Adrenal gland (tissue), 19 donors: ENCODE measurements at places on chromosomes 12 and 14. TPM values are rescaled to one million over a fixed set of nuclear protein-coding genes. Genes with fewer than 3 reads are reported as not detected.

Gene IKZF4
- total RNA-seq, result 28.9 TPM

DNA sequence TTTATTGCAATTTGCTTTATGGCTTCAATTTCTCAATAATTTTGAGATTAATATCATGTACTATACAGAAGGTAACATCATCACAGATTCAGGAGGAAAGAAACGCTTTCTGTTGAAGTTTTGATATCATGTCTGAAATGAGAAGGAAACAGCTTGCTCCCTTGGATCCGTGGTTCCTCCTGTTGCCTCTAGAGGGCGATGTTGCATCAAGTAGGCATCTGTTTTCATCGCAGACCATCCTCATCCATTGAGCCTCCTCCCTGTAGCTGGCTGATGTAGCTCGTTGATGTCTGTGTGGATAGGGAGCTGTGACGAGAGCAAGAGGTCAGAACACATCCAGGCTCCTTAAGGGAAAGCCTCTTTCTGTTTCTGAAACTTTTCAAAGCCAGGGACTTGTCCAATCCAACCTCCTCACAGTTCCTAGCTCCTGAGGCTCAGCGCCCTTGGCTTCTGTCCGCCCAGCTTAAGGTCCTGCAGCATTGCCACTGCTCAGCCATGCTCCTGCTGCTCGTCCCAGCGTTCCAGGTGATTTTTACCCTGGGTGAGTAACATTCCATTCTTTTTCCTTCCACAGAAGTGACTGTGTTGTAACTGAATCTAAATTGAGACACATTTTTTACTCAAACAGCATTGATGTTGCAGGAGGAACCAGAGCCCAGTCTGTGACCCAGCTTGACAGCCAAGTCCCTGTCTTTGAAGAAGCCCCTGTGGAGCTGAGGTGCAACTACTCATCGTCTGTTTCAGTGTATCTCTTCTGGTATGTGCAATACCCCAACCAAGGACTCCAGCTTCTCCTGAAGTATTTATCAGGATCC is 304.8 kb upstream of the OR4E1 start:
- H3K36me3 ChIP-seq, result no peaks in the 10 kb centered on the region
- no peak overlapping the region for H3K27ac ChIP-seq
- DNase-seq, result no peak
- no peak overlapping the region for H3K4me3 ChIP-seq

Gene HCAR3
- not detected for total RNA-seq

Gene INHBE
- total RNA-seq, result not detected

DNA sequence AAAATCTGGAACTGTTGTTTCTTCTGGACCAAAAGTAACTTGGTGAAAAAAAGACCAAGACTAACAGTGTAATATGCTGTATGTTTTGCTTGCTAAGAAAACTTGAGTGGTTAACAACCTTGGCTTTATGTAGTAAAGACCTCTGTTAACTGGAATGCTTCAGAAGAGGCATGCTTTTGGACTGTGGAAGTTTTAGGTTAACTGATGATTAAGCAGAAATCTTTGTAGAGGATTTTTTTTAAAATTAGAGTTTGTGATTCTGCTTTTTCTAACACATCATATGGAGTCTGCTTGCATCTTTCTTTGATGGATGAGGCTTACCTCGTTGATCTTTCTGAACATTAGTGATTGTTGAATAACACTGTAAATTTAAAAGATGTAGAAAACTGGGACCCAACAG is 17.5 kb downstream of the PELI2 start:
- no peaks in the 10 kb centered on the region for H3K4me1 ChIP-seq
- H3K36me3 ChIP-seq, result no peaks in the 10 kb centered on the region
- no peak overlapping the region for H3K4me3 ChIP-seq

Gene TAS2R10
- 0.46 TPM for total RNA-seq

GRCh38 chr12:130429656-130430505 is 92.2 kb downstream of the PIWIL1 start:
- H3K4me1 ChIP-seq, result no peaks in the 10 kb centered on the region
- H3K36me3 ChIP-seq, result no peaks in the 10 kb centered on the region
- DNase-seq, result no peak
- H3K27ac ChIP-seq, result no peak overlapping the region
- H3K4me3 ChIP-seq, result no peak overlapping the region

- H3K4me1 ChIP-seq, result no peaks in the 10 kb centered on the region
- no peaks in the 10 kb centered on the region for H3K27me3 ChIP-seq
- no peak overlapping the region for H3K27ac ChIP-seq
- H3K4me3 ChIP-seq, result no peak overlapping the region
- DNase-seq, result peak; percentile 18
These were observed 361.2 kb downstream of the ATP23 start for GRCh38 chr12:58302487-58303011.

DNA sequence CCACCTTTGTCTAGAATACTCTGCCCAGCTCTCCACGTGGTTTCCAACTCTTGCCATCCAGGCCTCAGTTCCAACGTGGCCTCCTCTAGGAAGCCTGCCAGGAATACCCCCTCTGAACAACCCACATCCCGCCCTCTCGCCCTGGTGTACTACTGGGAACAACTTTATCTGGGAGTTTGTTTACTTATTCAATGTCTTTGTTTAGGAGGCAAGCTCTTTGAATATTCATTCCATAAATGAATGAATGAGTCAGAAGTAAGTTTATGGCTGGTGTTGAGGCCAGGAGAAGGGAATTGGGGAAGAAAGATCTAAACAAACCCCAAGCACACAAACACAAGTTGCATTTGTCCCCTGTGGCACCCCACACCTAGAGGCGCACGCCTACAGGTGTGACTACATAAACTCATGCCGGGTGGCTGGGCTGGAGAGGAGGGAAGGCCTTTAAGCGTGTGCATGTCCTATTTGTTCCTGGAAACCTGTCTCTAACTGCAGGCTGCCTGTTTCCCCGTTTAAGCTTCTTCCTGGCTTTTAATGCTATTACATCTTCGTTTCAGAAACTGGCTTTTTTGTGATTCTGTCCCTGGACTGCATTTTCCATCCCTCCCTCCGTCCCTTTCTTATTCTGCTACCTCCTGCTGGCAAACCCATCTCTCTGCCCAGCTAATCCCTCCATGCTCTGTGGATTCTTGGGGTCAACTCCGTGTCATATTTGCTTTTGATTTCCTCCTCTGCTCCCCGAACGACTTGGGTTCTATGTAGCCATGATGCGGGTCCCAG is 57.9 kb downstream of the FZD10 start:
- DNase-seq, result no peak
- peaks cover 8% of the 10 kb centered on the region for H3K27me3 ChIP-seq
- no peaks in the 10 kb centered on the region for H3K4me1 ChIP-seq
- H3K27ac ChIP-seq, result no peak overlapping the region
- H3K36me3 ChIP-seq, result no peaks in the 10 kb centered on the region

DNA sequence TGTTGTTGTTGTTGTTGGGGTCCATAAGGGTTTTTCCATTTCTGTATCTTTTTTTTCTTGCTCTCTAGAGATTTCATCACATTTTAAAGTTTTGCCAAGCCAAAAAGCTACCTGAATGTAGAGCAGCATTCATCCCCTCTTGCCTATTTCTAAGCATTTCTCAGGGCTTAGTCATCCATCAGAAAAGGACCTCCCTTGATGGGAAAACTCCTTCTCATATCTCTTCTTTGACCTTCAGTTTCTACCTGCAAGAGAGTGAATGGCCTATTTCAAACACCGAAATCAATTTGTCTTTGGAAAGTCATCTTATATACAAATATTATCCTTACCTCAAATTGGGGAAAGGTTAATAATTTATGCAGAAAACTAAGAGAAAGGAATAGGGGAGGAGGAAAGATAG is 4.5 kb downstream of the MYBPC1 start:
- DNase-seq, result no peak
- no peak overlapping the region for H3K4me3 ChIP-seq
- no peaks in the 10 kb centered on the region for H3K27me3 ChIP-seq
- no peaks in the 10 kb centered on the region for H3K36me3 ChIP-seq
- no peak overlapping the region for H3K27ac ChIP-seq
- H3K4me1 ChIP-seq, result no peaks in the 10 kb centered on the region

Gene CCDC88C
- 3.0 TPM for total RNA-seq

Gene OAS3
- 17.3 TPM for total RNA-seq

- DNase-seq, result no peak
- no peaks in the 10 kb centered on the region for H3K27me3 ChIP-seq
- H3K4me1 ChIP-seq, result peaks cover under 1% of the 10 kb centered on the region
- no peaks in the 10 kb centered on the region for H3K36me3 ChIP-seq
These were observed 7.0 kb downstream of the MTHFD1 start for GRCh38 chr14:64394977-64395633.

Gene GPR135
- total RNA-seq, result 6.0 TPM

- DNase-seq, result no peak
- no peaks in the 10 kb centered on the region for H3K36me3 ChIP-seq
- H3K4me3 ChIP-seq, result no peak overlapping the region
These were observed 6.1 kb upstream of the KRAS start for GRCh38 chr12:25256826-25257225.

Gene SDSL
- total RNA-seq, result 16.7 TPM

- no peaks in the 10 kb centered on the region for H3K36me3 ChIP-seq
- peaks cover 16% of the 10 kb centered on the region for H3K4me1 ChIP-seq
- H3K27ac ChIP-seq, result peak overlapping the region; percentile 20
These were observed 86.0 kb upstream of the HIF1A start for GRCh38 chr14:61609191-61609843.

Gene KSR2
- 0.84 TPM for total RNA-seq

DNA sequence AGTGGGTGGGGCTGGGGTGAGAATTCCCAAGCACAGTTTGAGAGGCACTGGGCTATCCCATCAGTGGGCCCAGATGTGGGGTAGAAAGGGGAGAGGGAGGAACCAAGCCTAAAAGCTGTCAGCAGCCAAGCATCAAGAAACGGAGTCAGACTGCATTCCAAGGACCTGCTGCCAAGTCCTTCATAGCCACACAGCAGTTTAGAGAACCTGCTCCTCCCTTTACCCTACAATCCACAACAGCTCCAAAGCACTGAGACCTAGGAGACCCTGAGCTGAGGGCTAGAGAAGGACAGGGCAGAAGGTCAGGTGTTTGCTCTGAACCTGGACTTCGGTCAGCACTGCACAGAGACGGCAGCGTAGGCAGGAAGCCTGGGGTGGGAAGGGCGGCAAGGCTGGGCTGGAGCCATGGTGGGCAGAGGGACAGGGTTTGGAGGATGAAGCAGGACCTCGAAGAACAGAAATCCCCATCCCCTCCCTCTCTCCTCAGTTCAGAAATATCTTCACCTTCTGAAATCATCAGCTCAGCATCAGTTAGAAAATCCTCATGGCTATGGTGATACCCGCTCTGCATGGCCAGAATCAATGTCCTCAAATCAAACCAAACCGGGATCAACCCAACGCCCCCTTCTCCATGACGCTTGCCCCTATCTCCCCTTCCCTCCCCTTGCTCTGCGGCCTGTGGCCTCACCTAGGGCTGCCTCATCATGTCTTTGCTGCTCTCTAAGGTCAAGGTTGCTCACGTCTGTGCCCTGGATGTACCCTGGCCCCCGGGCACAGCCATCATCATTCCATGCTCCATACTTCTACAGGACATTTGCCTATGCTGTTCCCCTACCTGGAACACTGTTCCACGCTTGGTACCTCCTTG is 12.9 kb upstream of the SERPINA4 start:
- no peaks in the 10 kb centered on the region for H3K36me3 ChIP-seq
- H3K4me3 ChIP-seq, result no peak overlapping the region
- H3K27me3 ChIP-seq, result no peaks in the 10 kb centered on the region

Gene ADAMTS20
- not detected for total RNA-seq

Gene HOXC9
- total RNA-seq, result 1.8 TPM

DNA sequence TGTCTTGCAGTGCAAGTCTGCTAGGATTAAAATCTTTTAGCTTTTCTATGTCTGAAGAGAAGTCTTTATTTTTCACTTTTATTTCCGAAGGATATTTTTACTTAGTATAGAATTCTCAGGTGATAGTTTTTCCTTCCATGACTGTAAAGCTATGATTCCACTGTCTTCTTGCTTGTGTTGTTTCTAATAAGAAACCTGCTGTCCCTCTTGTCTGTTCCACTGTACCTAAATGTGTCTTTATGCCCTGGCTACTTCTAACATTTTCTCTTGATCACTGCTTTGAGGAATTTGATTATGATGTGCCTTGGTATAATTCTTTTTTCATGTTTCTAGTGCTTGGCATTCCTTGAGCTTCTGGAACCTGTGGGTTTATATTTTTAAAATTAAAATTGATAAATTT is 228.7 kb downstream of the CACNA1C start:
- H3K27me3 ChIP-seq, result no peaks in the 10 kb centered on the region
- no peaks in the 10 kb centered on the region for H3K36me3 ChIP-seq
- H3K27ac ChIP-seq, result no peak overlapping the region
- no peak overlapping the region for H3K4me3 ChIP-seq

Gene TAS2R42
- not detected for total RNA-seq

GRCh38 chr14:81449114-81449513 is 49.0 kb upstream of the STON2 start:
- no peak overlapping the region for H3K27ac ChIP-seq
- H3K36me3 ChIP-seq, result no peaks in the 10 kb centered on the region
- no peak for DNase-seq

GRCh38 chr12:120237360-120238171 is 28.0 kb downstream of the PXN start:
- H3K27ac ChIP-seq, result peak overlapping the region; percentile 71
- H3K36me3 ChIP-seq, result no peaks in the 10 kb centered on the region
- no peak overlapping the region for H3K4me3 ChIP-seq
- H3K4me1 ChIP-seq, result peaks cover 75% of the 10 kb centered on the region

DNA sequence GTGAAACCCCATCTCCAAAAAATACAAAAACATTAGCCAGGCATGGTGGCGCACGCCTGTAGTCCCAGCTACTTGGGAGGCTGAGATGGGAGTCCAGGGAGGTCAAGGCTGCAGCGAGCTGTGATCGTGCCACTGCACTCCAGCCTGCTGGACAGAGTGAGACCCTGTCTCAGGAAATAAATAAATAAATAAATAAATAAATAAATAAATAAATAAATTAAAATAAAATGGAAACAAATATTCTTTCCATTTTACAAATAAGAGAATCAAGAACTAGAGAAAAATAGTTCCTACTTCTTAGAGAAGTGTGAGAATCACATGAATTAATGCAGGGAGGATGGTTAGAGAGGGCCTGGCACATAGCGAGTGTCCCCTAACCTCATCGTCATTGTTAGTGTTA is 53.7 kb downstream of the C12orf75 start:
- H3K4me1 ChIP-seq, result peaks cover 4% of the 10 kb centered on the region
- no peaks in the 10 kb centered on the region for H3K27me3 ChIP-seq
- DNase-seq, result no peak
- no peak overlapping the region for H3K27ac ChIP-seq
- no peaks in the 10 kb centered on the region for H3K36me3 ChIP-seq

DNA sequence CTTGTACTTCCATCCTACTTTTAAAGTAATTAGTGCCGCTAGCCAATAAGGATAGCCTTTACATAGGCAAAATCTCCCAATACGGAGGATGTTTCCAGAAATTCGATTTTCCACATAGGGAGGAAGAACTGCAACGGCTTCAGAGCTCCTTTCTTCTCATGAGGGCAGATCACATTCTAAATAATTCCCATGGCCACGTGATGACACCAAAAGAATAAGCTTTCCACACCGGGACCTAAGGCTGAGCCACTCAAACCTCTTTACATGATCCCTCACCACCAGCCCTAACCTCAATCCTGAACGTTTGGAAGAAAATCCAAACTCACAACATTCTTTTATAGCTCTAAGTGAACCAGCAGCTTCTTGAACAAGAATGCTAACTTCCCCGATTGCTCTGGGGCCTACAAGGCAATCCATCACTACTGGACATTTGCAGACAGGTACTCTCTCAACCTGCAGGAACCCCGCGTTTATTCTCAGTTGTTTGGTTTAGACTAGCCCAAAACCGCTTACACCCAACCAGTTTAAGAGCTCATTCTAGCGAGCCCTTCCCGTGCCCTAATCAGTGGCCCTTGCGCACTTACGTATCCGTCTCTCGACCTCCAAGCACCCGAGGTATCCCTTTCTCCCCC is 884 bp downstream of the CAPRIN2 start:
- H3K27me3 ChIP-seq, result no peaks in the 10 kb centered on the region
- peaks cover 27% of the 10 kb centered on the region for H3K4me1 ChIP-seq
- DNase-seq, result no peak
